ENCODE measurements at places on chromosomes 2 and 18.

- DNase-seq, result peak; percentile 78
Measured at GRCh38 chr18:48834413-48835031, 116.2 kb downstream of the SMAD7 start.

DNA sequence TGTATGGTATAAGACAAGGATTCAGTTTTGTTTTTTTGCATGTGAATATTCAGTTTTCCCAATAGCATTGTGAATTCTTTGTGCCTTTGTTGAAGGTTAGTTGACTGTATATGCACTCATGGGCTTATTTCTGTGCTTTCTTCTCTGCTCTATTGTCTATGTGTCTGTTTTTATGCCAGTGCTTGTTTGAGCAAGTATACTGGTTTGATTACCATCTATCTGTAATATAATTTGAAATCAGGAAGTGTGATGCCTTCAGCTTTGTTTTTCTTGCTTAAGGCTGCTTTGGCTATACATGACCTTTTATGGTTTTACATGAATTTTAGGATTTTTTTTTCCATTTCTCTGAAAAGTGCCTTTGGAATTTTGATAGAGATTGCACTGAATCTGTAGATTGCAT is 23.5 kb downstream of the COLEC11 start:
- DNase-seq, result no peak

DNA sequence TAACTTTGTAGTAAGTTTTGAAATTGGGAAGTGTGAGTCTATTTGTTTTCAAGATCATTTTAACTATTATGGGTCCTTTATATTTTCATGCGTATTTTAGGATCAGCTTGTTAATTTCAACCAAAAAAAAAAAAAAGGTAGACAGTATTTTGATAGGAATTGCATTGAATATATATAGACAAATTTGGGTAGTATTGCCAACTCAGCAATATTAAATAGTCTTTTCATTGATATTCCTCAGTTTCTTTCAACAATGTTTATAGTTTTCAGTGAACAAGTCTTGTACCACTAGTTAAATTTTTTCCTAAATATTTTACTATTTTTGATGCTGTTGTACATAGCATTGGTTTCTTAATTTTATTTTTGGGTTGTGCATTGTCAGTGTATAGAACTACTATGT is 149.9 kb downstream of the TAF4B start:
- no peak for DNase-seq

DNA sequence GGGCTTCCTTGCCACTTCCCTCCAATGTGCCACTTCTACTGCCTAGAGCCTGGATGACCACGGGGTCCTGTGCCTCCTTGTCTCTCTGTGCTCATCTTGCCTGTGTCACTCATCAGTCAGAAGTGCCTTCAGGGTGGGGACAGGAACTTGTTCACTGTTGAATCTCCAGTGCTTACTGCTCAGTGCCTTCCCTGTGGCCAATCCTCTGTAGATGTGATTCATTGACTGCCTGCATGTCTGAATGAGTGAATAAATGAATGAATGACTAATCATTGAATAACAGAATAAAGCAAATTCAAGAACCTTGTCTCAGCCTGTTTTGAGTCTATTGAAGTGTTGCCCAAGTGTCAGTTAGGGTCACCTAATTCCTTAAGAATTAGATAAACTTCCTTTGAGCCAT is 42.3 kb upstream of the FAM136A start:
- no peak for DNase-seq

DNA sequence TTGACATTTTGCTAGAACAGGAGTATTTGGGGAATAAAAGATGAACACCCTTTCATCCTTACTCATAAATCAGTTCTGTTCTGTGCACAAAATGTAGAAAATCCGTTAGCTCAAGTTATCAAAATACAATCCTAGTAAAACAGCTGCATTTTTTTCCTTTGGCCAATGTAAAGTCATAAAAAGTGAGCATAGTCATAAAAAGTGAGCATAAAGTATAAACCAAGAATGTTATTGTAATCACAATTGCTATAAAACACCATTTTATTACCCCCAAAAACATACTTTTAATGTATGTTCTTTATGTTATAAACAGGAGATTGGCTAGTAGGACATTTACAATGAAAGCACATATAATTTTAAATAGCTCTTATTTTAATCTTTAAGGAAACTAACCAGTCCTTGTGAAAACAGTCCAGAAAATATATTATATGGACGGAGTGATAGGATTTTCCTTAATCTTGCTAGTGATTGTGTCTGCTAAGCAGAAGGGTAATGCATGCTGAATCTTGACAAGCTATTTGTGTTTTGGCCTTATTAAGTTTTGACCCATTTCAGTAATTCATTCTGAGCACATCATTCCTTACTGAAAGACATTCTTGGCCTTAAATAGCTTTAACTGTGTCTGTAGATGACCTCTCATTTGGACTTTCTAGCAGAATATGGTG is 891.8 kb downstream of the DSC3 start:
- no peak for DNase-seq

- DNase-seq, result no peak
Measured at GRCh38 chr2:150427298-150427697, 60.2 kb downstream of the RND3 start.
